Esophagus squamous epithelium (tissue), 5 donors: ENCODE measurements at places on chromosomes 2 and 18. TPM values are rescaled to one million over a fixed set of nuclear protein-coding genes. Genes with fewer than 3 reads are reported as not detected.

Gene METTL21A
- total RNA-seq, result 9.9 TPM

GRCh38 chr2:3386448-3386958 is 7.0 kb downstream of the TRAPPC12 start:
- H3K4me3 ChIP-seq, result no peak overlapping the region
- H3K27me3 ChIP-seq, result no peaks in the 10 kb centered on the region
- DNase-seq, result no peak

DNA sequence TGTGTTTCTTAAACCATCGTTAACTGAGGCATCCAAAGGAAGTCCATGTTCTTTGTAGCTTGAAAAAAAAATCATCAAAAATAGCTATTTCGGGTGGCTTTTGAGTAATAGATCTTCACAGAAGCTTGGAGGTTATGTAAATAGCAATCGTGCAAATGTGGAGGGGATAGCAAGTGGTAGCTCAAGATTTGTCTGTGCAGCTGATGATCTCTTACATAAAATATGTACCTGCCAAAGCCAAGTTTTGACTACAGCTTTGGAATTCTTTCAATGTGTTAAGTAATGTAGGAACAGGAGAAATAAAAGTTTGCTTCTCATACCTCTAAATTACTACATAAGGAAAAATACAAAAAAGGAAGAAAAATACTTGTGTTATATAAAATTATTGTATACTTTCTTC is 1432.0 kb downstream of the DPP10 start:
- no peaks in the 10 kb centered on the region for H3K36me3 ChIP-seq
- H3K27me3 ChIP-seq, result no peaks in the 10 kb centered on the region
- H3K4me1 ChIP-seq, result no peaks in the 10 kb centered on the region
- H3K27ac ChIP-seq, result no peak overlapping the region
- H3K4me3 ChIP-seq, result no peak overlapping the region
- no peak for DNase-seq

DNA sequence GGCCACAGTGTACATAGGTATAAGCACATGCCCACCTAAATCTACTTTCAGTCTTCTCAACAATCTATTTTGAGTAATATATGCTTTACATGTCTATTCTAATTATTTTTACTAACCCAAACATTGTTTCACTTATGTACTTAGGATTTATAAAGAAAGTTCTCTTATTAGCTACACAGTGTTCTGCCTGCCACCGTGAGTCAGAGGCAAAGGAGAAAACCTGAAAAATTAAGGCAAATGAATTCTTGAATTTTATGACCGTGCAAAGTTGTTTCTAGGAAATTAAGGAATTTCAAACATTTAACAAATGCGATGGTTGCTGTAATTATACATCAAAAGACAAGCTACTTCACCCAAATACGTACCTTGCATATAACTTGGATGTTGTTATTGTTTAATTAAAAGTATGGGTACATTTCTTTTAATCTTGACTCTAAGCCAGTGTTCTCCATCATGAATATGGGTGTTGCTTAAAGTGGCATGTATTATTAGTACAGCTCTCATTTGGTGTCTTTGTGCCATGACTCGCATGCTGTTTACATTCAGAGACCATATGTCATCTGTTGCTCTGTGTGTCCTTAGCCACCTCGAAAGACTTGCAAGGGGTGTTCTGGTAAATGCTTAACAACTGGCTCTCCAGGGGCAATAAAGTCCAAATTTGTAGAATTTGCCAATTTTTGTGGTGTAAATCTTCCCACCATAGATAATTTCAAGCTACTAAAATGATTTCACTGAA is 154.3 kb upstream of the FN1 start:
- no peak overlapping the region for H3K4me3 ChIP-seq
- H3K27me3 ChIP-seq, result no peaks in the 10 kb centered on the region
- no peak for DNase-seq
- H3K27ac ChIP-seq, result no peak overlapping the region

Gene KCNE4
- total RNA-seq, result 0.44 TPM

Gene PSTPIP2
- total RNA-seq, result 18.7 TPM

DNA sequence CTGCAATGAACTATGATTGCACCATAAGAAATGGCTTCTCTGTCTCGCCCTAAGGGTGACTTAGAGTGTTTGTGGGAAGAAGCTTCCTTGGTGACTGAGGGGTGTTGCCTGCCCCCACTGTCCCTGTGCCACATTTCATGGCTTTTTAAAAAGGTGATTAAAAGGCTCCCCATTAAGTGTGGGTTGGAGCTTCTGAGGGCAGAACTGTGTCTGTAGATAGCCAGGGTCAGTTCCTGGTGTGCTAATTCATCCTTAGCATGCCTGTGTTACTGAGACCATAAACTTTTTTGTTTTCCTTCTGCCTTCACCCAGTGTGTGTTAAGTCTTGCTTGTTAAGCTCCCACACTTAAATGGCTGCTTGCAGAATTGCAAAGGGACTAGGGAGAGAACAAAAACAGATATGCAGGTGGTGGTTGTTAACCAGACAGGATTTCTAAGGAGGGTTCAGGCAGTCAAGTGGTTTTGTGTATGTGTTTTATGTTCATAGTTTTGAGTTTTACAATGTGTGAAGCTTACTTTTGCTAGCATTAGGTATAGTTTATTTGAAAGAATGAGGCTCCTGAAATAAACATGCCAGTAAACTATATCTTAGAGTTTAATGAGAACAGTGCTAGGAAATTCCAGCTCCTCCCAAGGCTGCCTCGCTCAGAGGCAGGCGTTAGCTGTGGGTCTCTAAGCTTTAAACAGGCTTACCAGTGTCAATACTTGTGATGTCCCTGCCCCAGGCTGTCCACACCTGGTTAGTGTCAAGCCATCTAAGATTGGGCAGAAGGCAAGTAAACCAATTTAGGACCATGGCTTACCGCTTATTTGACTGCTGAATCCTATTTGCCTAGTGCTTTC is 14.5 kb downstream of the CERS6 start:
- peaks cover 20% of the 10 kb centered on the region for H3K4me1 ChIP-seq
- DNase-seq, result no peak
- no peaks in the 10 kb centered on the region for H3K36me3 ChIP-seq
- H3K4me3 ChIP-seq, result no peak overlapping the region
- H3K27me3 ChIP-seq, result no peaks in the 10 kb centered on the region
- no peak overlapping the region for H3K27ac ChIP-seq

GRCh38 chr2:43312755-43313641 is 86.6 kb upstream of the ZFP36L2 start:
- H3K36me3 ChIP-seq, result no peaks in the 10 kb centered on the region
- DNase-seq, result no peak
- peaks cover 47% of the 10 kb centered on the region for H3K4me1 ChIP-seq

DNA sequence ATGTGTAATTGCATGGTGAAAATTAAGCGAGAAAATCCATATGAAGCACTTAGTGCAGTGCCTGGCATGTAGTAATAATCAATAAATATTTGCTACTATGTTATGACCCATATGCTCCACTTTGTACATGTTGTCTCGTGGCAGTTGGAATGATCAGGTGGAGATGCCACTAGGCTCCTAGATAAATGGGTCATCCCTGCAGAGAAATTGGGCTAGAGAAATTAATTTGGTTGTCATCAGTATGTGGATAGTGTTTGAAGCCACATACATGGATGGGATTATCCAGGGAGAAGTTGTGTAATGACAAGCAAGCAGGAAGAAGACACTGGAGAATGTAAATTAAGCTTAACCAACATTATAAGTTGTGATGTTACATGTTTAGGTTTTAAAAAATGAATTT is 33.0 kb downstream of the ACYP2 start:
- no peaks in the 10 kb centered on the region for H3K27me3 ChIP-seq
- no peaks in the 10 kb centered on the region for H3K36me3 ChIP-seq
- DNase-seq, result no peak
- H3K4me3 ChIP-seq, result no peak overlapping the region
- no peak overlapping the region for H3K27ac ChIP-seq

Gene IL1R1
- 9.7 TPM for total RNA-seq

DNA sequence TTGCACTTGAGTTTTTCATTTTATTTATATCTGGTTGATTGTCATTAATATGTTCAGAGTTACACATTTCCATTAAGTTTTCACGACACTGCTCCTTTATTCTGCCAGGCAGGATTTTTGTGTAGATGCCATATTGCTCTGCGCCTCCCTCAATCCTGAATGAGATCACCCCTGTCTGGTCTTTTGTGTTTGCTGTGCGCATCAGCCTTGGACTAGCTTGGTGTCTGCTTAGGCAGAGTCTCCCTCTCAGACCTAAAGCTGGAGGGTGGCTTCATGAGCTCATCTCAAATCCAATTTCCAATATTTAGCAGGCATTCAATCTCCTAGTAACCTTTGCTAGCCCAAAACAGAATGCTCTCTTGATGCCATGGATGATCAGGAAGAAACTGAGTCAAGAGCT is 137.4 kb downstream of the SMAD7 start:
- H3K36me3 ChIP-seq, result no peaks in the 10 kb centered on the region
- H3K27ac ChIP-seq, result no peak overlapping the region
- H3K4me3 ChIP-seq, result no peak overlapping the region
- peaks cover 14% of the 10 kb centered on the region for H3K4me1 ChIP-seq

GRCh38 chr2:188524519-188525113 is 232.9 kb downstream of the GULP1 start:
- H3K4me3 ChIP-seq, result no peak overlapping the region
- no peak for DNase-seq
- no peaks in the 10 kb centered on the region for H3K36me3 ChIP-seq
- no peaks in the 10 kb centered on the region for H3K27me3 ChIP-seq
- H3K27ac ChIP-seq, result no peak overlapping the region

DNA sequence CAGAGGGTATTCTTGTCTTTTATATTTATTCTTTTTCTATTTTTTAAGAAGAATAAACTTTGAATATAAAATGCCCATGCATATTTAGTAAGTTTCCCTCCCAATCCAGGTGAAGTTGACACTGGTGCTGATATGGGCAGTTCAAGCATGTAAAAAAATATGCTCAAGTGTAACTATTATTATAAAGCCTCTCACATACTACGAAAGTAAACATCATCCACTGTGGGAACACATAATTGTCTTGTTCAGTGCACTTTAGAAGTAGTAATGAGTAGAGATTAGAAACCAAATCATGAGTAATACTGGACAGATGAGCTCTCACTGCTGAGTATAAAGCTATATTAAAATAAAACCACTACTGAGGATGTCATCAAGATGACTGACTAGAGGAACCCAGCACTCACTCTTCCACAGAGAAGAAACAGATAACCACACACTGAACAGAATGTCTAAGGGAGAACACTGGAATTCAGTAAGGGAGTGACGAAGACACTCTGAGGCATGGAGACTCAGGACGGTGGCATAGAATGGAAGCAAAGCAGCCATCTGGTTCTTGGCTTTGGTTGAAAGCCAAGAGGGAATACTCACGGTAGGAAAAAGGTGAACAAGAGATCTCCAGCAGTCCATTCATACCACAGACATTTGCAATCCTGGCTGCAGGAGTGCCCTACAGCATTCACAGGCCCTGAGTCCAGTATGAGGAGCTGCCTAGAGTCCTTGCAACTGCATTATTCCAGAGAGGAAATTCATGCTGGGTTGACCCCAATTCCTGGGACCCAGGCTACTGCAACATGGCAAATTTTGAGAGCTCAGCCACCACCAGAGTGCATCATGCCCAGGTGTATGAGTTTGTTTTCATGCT is 9.5 kb upstream of the FAM110C start:
- no peaks in the 10 kb centered on the region for H3K36me3 ChIP-seq
- no peak overlapping the region for H3K27ac ChIP-seq
- no peaks in the 10 kb centered on the region for H3K27me3 ChIP-seq
- DNase-seq, result no peak
- peaks cover 6% of the 10 kb centered on the region for H3K4me1 ChIP-seq

Gene REG1A
- not detected for total RNA-seq

GRCh38 chr2:238521870-238522269 is 95.1 kb downstream of the ASB1 start:
- peaks cover 8% of the 10 kb centered on the region for H3K4me1 ChIP-seq
- no peaks in the 10 kb centered on the region for H3K27me3 ChIP-seq
- no peak overlapping the region for H3K4me3 ChIP-seq

GRCh38 chr18:35581898-35582641 is 530 bp downstream of the GALNT1 start:
- H3K27me3 ChIP-seq, result no peaks in the 10 kb centered on the region
- H3K36me3 ChIP-seq, result no peaks in the 10 kb centered on the region
- peak overlapping the region; percentile 74 for H3K4me3 ChIP-seq

DNA sequence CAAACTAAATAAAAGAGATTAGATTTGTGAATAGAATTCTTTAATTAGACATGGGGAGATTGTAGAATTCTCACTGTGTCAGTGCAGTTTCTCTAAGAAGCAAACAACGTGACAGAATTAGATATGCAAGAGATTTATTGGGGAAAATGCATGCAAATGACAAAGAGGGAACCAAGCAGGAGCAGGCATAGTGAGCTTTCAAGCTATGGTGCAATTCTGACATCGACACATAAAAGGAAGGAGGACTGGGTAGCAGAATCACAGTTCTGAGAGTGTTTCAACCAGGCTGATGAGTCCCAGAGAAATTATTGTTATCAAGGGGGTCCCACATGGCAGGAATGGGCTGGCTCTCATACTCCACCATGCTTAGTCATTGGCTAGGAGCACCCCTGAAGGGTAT is 338.4 kb downstream of the FIGN start:
- H3K36me3 ChIP-seq, result no peaks in the 10 kb centered on the region
- no peak for DNase-seq
- H3K4me3 ChIP-seq, result no peak overlapping the region
- no peaks in the 10 kb centered on the region for H3K4me1 ChIP-seq
- no peak overlapping the region for H3K27ac ChIP-seq

DNA sequence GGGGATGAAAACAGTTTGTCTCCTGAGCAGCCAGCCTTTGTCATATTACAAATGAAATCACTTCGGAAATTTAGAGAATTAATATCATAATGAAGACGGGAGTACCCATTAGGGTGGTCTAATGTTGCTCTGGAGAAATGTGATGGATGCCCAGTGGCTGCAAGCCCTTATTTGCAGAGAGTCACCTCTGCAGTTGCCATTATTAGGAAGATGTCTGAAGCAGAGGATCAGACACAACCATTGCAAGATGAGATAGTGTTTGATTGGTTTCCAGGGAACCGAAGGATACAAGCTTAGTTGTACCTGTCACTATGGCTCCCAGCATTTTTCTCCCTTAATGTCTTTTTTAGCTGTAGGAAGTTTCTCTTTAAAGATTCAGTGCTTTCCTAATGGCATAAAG is 272.4 kb downstream of the FIGN start:
- no peak overlapping the region for H3K4me3 ChIP-seq
- no peaks in the 10 kb centered on the region for H3K36me3 ChIP-seq
- H3K27ac ChIP-seq, result no peak overlapping the region
- H3K27me3 ChIP-seq, result no peaks in the 10 kb centered on the region
- H3K4me1 ChIP-seq, result peaks cover 5% of the 10 kb centered on the region
- DNase-seq, result no peak

- H3K4me3 ChIP-seq, result no peak overlapping the region
- H3K27me3 ChIP-seq, result no peaks in the 10 kb centered on the region
- H3K4me1 ChIP-seq, result no peaks in the 10 kb centered on the region
- no peak overlapping the region for H3K27ac ChIP-seq
- H3K36me3 ChIP-seq, result no peaks in the 10 kb centered on the region
- DNase-seq, result no peak
These were observed 223.6 kb downstream of the CDH20 start for GRCh38 chr18:61556862-61557261.

GRCh38 chr2:119484834-119485233 is 39.4 kb downstream of the SCTR start:
- no peak overlapping the region for H3K27ac ChIP-seq
- H3K27me3 ChIP-seq, result no peaks in the 10 kb centered on the region
- H3K4me1 ChIP-seq, result no peaks in the 10 kb centered on the region
- no peak for DNase-seq
- H3K36me3 ChIP-seq, result no peaks in the 10 kb centered on the region
- H3K4me3 ChIP-seq, result no peak overlapping the region

- H3K4me3 ChIP-seq, result no peak overlapping the region
- no peaks in the 10 kb centered on the region for H3K27me3 ChIP-seq
- no peak for DNase-seq
- no peaks in the 10 kb centered on the region for H3K36me3 ChIP-seq
These were observed 939.0 kb upstream of the CRIM1 start for GRCh38 chr2:35416391-35417140.

Gene CASP8
- total RNA-seq, result 21.6 TPM

- no peak overlapping the region for H3K4me3 ChIP-seq
- no peaks in the 10 kb centered on the region for H3K27me3 ChIP-seq
- peak overlapping the region; percentile 21 for H3K27ac ChIP-seq
- peaks cover 43% of the 10 kb centered on the region for H3K4me1 ChIP-seq
These were observed 6.5 kb downstream of the TEX261 start for GRCh38 chr2:70988151-70988550.
